ENCODE measurements at places on chromosomes 1 and 21.

DNA sequence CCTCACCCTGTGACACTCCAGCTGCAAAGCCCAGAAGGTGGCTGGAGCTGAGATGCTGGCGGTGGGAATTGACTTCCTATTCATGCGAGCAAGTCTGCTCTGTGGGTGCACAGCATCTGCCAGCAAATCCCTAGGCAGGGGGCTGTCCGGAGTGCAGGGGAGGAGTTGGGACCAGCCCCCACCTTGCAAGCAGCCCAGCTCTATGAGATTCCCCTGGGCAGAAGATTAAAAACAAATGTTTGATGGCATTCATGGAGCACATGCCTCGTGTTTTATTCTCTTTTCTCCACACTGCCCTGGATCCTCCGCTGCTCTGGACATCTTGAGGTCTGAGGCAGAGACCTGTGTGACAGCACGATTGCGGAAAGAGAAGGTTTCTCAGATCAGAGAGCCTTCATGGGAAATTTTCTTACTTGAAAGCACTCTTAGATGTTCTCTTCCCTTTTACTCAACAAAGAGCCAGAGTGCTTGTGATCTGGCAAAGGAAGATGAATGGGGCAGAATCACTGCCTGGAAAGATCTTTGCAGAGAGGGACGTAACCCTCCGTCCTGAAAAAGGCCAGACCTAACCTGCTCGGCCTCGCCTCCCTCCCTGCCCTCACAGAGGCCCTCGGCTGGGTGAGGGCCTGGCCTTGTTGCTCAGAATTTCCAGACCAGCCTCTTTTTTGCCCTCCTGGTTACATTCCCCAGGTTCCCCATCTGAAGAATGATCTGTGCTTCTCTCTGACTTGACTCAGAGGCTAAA lies 597.1 kb downstream of the KIF26B start:
- no peak for DNase-seq

GRCh38 chr1:40435876-40436275 lies 14.4 kb upstream of the ZFP69B start:
- no peak for DNase-seq

- DNase-seq = no peak
Observed at GRCh38 chr1:159900086-159900680, at the start of gene CFAP45. TSS of gene CFAP45 (minus strand) at chr1:159900165. CDS start at chr1:159900098, 67 bp downstream.

- no peak for DNase-seq
Observed at GRCh38 chr1:158649052-158649451, 37.5 kb downstream of the SPTA1 start.

GRCh38 chr21:34640858-34641257 lies 25.9 kb upstream of the RCAN1 start:
- no peak for DNase-seq

GRCh38 chr1:41482001-41482765 lies 2.3 kb downstream of the EDN2 start:
- DNase-seq = no peak

DNA sequence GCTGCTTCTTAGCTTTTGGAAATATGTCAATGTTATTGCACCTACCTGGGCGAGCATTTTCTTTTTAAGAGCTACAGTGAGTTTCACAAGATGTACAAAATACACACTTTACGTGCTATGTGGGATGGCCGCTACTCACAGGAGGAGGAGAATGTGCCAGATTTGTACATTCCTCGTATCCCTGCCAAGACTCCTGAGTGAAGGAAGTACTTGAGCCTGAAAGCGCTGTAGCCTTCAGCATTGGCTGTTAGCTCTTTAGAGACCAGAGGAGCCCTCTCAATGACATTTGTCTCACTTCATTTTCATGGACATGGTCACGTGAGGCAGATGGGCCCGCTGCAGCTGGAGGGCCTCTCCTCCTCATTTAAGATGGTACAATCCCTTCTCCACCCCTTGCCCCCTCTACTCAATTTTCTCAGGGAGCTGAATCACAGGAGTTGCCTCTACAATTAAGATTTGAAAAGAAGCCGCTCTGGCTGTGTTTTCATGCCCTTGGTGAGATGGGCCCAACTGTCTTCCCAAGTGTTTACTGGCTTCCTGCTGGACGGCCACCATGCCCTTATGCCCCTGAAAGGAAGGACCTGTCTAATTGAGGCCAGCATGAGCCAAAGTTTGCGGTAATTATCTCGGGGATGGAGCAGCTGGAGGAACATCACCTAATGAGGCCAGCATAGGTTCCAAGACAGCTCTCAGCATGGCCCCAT lies 442.6 kb downstream of the PRDM2 start:
- no peak for DNase-seq

DNA sequence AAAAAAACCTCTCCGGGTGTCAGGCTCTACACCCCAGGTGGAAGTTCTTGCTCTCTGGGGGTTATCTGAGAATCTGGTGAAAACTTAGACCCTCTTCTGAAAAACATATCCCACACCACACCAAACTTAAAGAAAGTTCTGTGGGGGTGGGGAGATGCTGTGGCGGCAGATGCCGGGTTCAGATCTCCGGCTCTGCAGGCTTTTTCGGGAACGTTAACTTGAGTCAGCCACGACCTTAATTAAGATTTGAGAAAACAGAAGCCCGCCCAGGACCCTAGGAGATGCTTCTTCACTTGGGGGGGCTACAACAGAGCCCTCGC lies 2.3 kb downstream of the RCC2 start:
- DNase-seq = no peak

DNA sequence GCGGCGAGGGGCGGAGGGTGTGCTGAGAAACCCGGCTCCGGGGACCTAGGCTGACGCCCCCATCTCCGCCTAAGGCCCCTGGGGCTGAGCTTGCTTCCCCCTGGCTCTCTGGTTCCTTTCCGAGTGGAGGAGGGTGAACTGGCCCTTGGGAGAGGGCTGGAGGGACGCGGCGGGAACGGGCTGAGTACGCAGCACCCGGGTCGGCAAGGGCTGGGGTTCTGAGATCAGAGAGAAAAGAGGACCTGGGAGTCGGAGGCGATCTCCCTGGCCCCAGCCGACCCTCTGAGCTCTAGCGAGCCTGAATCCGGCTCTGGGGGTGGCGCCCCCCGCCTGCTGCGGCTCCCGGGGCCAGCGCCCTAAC lies 270.8 kb downstream of the FOXD2 start:
- no peak for DNase-seq

DNA sequence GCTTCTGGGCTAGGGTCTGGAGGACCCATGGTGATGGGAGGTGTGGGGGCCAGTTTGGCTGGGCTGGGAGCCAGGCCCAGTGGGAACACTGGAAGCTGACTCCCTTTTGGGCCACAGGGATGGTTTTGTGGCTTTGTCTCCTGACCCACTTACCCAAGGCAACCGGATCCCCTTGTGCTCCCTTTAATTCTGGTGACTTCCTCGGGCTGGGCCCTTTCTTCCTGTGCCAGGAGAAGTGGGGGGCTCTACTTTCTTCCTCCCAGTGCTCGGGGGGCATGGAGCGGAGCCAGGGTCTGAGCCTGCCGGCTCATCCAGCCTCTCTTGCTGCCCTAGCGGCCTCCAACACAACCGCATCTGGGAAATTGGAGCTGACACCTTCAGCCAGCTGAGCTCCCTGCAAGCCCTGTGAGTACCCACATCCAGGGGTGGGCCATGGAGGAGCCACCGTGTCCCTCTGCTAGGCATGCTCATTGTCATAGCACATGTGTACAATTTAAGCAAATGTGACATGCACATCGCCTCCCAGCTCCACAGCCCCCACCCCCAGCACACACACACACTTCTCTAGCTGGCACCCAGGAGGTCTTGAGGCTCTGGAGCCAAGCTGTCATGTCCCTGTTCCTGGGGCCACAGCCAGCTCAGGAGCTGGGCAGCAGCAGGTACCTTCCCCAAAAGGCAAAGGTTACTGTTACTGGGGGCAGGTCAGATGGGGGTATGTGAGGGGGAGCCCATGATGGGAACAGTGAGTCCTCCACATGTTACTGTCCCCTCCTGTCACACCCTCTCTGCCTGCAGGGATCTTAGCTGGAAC lies 35.0 kb downstream of the UBE2T start:
- no peak for DNase-seq

- no peak for DNase-seq
Observed at GRCh38 chr1:95042286-95042685, 30.5 kb downstream of the ALG14 start.

DNA sequence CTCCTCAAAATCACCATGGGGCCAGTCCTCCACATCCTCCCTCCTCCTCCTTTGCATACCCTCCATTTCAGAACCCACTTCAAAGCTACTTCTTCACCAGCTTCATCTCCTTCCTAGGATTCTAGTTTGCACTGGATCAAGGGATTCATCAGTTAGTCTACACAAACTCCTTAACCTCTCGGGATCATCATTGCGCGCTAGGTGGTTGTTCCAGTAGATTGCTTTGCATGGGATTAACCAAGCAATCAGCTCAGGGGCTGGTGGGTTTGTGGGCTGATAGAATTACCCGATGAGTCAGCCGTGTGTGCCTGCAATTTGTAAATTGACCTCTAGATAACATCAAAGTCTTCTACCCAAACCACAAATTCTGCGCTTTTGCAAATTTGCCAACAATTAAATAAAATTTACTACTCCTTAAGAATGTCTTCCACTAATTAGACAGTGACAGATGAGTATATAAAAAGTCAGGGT lies 7.7 kb downstream of the KANK4 start:
- no peak for DNase-seq

- DNase-seq = no peak
Observed at GRCh38 chr21:14519000-14519399, 27.1 kb downstream of the SAMSN1 start.

GRCh38 chr21:15695241-15695640 lies 34.5 kb upstream of the USP25 start:
- no peak for DNase-seq

DNA sequence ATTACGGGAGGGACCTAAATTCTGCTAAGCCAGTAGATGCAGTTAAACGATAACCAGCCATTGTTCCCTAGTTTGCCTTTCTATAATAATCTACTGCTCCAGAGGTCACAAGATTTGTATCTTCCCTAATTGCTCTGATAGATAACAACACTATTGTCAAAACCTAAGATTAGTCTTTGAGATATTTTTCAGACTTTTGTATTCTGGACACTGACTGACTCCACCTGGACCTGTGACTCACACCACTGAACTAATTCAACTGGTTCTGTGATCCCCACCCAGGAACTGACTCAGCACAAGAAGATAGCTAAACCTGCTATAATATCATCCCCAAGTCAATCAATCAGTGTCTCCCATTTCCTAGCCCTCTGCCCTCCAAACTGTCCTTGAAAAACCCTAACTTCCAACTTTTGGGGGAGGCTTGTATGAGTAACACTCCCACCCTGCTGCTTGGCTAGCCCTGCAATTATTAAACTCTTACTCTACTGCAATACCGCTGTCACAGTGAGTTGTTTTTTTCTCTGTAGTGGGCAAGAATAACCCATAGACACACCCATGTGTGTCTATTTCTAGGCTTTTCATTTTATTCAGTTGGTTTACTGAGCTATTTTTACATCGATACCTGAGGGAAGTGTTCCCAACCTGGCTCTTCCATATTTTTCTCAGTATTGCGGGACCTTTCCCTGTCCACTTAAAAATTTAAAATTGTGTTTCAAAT lies 11.2 kb downstream of the KIFAP3 start:
- no peak for DNase-seq

DNA sequence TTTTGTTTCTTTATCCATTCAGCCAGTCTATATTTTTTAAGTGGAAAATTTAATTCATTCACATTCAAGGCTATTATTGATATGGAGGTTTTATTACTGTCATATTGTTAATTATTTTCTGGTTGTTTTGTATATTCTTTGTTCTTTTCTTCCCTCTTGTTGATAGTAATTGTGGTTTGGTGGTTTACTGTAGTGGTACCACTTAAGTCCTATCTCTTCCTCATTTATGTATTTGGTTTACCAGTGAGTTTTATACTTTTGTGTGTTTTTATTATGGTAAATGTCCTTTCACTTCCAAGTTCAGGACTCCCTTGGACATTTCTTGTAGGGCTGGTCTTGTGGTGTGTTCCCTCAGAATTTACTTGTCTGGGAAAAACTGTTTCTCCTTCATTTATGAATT lies 28.1 kb upstream of the PM20D1 start:
- no peak for DNase-seq

DNA sequence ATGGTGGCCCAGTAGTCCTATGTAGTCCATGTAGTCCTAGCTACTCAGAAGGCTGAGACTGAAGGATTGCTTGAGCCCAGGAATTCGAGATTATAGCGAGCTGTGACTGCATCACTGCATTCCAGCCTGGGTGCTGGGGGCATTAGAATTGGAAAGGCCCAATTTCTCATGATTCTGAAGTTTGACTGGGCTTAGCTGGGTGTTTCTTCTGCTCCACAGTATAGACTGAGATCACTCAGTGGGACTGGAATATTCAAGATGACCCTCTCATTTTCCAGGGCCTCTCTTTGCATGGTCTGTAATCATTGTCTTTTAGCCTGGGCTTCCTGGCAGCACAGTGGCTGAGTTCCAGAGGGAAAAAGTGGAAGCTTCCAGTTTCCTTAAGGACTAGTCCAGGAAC lies 26.2 kb downstream of the MROH7 start:
- DNase-seq = no peak

- DNase-seq = no peak
Observed at GRCh38 chr1:12505231-12505630, 112.8 kb downstream of the DHRS3 start.

- DNase-seq = no peak
Observed at GRCh38 chr1:214670098-214670497, 67.1 kb downstream of the CENPF start.

DNA sequence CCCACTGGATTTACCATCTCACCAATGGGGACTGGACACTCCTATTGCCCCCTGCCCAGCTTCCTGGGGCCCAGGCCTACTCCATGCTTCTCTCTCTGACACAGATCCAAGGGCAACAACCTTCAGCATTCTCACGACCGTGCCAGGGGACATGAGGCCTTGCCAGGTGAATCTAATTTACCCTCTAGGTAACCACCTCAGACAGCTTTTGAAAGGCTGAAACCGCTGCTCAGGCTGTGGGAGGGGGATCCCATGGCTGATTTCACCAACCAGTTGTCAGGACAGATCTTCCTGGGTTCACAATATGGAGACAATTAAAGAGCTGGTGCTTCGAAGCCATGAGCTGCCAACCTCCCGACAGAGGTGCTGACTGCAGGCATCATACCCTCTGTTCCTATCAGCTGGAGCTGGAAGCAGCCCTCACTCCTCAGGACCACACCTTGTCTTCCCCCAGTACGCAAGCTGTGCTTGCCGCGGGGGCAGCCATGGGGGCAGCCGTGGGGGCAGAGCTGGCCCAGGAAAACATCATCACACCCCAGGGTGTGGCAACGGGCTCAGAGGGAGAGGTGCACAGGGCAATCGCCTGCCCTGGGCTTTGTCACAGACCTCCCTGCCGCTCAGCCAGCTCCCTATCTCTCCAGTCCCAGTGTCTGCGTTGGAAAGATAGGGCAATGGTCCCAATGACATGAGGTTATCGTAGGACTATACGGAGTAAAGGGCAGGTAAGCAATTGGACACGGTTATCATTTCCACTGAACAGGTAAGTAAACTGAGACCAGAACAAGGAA lies 120.2 kb downstream of the DMRTB1 start:
- no peak for DNase-seq

GRCh38 chr1:200528858-200529606 lies 91.5 kb downstream of the KIF14 start:
- DNase-seq = no peak
